ENCODE measurements at places on chromosomes 2 and 18.

DNA sequence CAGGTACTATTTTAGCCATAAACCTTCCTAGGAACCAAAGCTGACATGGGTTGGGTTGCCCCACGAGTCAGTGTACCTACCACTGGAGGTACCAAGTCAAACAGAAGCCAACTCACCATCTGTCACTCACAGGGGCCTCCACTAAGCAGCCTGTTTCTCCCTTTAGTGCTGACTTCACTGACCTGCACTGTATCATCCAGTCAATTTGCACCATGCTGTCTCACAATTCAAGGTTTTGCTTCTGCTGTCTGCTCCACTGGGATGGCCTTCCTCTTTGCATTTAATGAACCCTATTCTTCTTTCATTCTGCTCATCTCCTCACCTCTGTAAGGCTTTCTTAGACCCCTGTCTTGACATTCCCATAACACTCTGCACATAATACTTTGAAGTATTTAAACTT, 47.2 kb downstream of the EIF2AK3 start:
- no peak for DNase-seq

GRCh38 chr2:215419769-215420470, 15.9 kb downstream of the FN1 start:
- no peak for DNase-seq

GRCh38 chr2:85988914-85989270, 100.1 kb upstream of the ST3GAL5 start:
- no peak for DNase-seq

- no peak for DNase-seq
These were observed 133.1 kb downstream of the TXNL1 start for GRCh38 chr18:56505293-56505692.

DNA sequence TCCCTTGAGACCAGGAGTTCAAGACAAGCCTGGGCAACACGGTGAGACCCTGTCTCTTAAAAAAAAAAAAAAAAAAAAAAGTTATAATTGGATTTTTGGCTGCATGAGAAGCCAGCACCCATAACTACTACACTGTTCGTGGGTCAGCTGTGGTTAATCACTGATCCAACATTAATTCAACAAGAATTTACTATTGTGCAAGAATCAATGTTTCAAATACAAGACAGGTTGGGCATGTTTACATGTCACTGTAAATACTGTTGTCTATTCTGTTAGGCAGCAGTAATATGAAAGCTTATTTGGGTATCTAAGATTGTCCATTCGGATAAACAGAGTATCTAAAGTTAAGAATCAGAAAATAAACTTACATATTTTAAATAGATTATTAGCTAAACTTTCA, 62.3 kb downstream of the ESCO1 start:
- DNase-seq: no peak

GRCh38 chr2:153645599-153645998, 167.0 kb upstream of the RPRM start:
- no peak for DNase-seq

- no peak for DNase-seq
These were observed 304.8 kb upstream of the CCDC68 start for GRCh38 chr18:55264108-55264507.

DNA sequence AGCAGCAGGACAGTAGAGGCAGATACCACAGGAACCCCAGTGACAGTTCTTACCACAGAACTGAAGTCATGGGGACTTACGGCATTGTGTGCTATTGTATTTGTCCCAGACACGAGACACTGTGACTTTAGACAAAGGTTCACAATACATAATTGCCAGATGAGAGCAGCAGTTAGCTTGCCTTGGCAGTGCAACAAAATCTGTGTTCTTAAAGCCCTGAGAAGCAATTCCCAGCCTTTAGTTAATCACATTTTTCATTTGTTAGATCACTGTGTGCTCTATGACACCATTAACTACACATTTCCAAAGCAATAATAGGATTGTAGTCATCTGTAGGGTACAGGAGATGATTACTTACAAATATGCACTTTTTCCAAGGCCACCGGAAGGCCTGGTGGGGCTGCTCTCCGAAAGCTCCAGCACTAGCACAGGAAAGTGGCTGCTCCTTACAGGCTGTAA, 97.5 kb upstream of the LDLRAD4 start:
- DNase-seq: no peak

- peak; percentile 30 for DNase-seq
These were observed 925 bp downstream of the SOS1 start for GRCh38 chr2:39119732-39120520.

GRCh38 chr18:13254971-13255927, 36.7 kb downstream of the LDLRAD4 start:
- no peak for DNase-seq
